ENCODE measurements at places on chromosomes 2 and 18.

- DNase-seq, result no peak
These were observed 310.8 kb upstream of the MAP2 start for GRCh38 chr2:209113026-209113425.

GRCh38 chr2:220417503-220417902, 790.1 kb downstream of the SLC4A3 start:
- no peak for DNase-seq

- no peak for DNase-seq
These were observed 78.6 kb upstream of the CSRNP3 start for GRCh38 chr2:165390875-165391274.

DNA sequence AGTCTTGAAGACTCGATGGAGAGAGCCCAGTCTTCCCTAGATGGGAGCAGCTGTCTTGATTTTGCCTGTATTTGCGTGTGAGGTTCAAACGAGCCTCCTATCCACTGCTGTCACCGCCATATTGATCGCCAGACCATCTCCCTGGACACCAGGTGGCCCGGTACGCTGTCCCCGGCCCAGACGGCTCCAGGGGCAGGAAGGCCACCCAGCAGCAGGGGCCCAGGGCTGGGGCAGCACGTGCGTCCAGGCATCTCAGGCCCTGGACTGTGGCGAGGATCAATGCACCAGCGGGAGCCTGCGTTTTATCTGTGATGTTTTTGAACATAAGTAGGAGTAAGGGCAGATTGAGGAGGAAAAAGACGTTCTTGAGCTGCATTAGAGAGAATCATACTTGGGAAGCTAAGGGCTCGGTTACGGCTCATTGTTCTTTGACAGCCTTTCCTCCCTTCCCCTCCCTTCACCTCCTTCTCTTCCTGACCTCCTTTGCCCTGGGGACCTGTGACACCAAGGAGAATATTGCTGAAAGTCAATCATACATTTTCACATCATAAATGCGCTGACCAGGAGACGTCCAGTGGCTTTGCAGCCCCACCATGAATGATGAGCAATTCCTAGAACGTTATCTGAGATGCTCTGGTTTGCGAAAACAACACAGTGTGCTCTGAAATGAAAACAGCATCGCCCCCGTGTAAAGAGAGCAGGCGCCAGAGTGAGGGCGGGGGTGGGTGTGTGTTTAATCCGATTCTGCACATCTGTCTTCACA, 711.2 kb upstream of the SALL3 start:
- no peak for DNase-seq

GRCh38 chr2:10080536-10081304, 509 bp upstream of the CYS1 start:
- no peak for DNase-seq

- no peak for DNase-seq
These were observed 143.2 kb upstream of the TWIST2 start for GRCh38 chr2:238704471-238705225.

Measured in T-helper 1 cell (primary cell).